Hepatocyte (in vitro differentiated cells): ENCODE measurements at places on chromosomes 2 and 18. TPM values are rescaled to one million over a fixed set of nuclear protein-coding genes. Genes with fewer than 3 reads are reported as not detected.
A peak's percentile ranks its signal among the peaks of the same experiment; 100 is the strongest.

C2orf78 gene
- total RNA-seq: not detected in 2 replicates

SAG gene
- 0.47 TPM in 1 of 2 replicates, not detected in the other for total RNA-seq

TYW5 gene
- total RNA-seq: 10.1 and 14.6 TPM in 2 replicates

HTR2B gene
- total RNA-seq: 0.73 and 0.80 TPM in 2 replicates

GKN2 gene
- total RNA-seq: not detected in 2 replicates

PTCD3 gene
- 78.6 and 92.1 TPM in 2 replicates for total RNA-seq

CYS1 gene
- 1.6 and 2.9 TPM in 2 replicates for total RNA-seq

GPR35 gene
- 14.7 and 17.3 TPM in 2 replicates for total RNA-seq

IGFBP2 gene
- total RNA-seq: 163 and 231 TPM in 2 replicates

DNA sequence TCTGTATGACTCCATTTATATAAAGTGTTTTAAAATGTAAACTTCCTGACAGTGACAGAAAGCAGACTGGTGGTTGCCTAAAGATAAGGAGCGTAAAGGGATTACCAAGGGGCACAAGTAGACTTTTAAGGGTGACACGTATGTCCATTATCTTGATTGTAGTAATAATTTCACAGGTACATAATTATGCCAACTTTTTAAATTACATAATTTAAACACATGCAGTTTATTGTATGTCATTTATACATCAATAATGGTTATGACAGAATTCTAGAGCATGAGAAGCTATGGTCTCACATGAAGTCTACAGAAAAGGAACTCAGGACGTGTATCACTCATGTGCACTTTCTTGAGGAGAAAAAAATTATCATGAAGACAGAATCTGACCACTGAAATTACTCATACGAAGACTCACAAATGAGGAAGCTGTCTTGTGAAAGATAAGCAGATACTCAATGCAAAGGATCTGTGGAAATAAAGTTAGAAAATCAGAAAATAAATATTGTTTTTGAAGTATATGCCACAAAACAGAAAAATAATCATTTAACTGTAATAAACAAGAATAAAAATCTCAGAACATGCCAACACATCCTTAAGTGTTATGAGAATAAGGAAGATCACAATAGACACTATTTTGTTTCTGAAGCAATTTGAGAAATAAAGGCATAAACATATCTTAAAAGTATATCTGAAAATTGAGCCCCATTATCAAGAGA is 84.4 kb downstream of the TMEM131 start:
- H3K27ac ChIP-seq: no peak overlapping the region
- no peak overlapping the region for H3K4me3 ChIP-seq
- H3K27me3 ChIP-seq: no peaks in the 10 kb centered on the region
- no peak for DNase-seq
- no peaks in the 10 kb centered on the region for H3K36me3 ChIP-seq

DNA sequence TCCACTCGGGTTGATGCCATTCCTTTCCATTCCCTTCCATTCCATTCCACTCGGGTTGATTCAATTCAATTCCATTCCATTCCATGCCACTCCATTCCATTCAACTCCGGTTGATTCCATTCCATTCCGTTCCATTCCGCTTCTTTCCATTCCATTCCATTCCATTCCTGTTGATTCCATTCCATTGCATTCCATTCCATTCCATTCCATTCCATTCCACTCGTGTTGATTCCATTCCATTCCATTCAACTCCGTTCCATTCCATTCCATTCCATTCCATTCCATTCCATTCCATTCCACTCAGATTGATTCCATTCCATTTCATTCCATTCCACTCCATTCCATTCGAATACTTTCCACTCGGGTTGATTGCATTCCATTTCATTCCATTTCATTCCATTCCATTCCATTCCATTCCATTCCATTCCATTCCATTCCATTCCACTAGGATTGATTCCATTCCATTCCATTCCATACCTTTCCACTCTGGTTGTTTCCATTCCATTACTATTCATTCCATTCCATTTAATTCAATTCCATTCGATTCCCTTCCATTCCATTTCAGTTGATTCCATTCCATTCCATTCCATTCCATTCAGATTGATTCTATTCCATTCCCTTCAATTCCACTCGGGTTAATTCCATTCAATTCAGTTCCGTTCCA is 1141.8 kb downstream of the RPIA start:
- no peaks in the 10 kb centered on the region for H3K36me3 ChIP-seq
- H3K4me3 ChIP-seq: no peak overlapping the region

DNA sequence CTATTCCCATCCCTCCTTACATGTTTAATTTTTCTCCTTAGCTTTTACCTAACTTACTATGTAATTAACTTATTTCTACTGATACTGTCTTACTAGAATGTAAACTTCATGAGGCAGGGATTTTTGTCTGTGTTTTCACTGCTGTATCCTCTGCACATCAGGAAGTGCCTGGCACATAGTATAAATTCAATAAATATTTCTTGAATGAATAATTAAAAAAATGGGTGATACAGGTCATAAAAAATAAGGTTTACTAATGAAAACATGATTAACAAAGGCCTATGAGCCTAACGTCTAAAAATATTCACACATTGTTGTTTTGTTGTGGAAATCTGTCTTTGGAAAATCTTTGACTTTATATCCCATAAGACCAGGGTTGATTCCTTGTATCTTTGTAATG is 4.5 kb downstream of the RBKS start:
- no peak overlapping the region for H3K4me3 ChIP-seq
- no peak for DNase-seq
- H3K27ac ChIP-seq: no peak overlapping the region
- H3K27me3 ChIP-seq: no peaks in the 10 kb centered on the region

DNA sequence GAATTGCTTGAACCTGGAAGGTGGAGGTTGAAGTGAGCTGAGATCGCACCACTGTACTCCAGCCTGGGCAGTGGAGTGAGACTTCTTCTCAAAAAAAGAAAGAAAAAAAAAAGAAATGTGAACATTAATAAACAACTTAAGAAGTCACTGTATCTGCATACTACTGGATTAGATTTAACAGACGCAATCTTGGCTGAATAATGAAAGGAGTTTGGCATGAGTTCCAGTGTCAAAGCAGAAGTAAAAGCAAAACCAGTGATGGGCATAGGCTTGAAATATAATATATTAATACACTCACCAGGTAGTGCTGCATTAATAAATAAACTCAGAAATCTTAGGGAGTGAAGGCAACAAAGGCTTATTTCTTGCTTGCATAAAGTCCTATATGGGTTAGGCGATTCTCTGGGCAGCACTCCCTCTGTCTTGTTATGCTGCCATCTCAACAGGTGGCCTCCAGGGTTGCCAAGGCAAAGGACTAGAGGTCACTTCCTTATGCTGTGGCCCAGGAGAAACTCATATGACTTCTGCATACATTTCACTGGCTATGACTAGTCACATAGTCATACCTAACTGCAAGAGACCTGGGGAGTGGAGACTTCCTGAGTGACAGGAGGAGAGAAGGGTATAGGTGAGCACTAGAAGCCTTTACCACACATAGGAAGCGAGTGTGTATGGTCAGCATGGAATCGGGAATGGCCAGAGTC is 296.2 kb upstream of the SPRED2 start:
- no peak for DNase-seq
- H3K4me3 ChIP-seq: no peak overlapping the region
- H3K36me3 ChIP-seq: no peaks in the 10 kb centered on the region
- H3K4me1 ChIP-seq: no peaks in the 10 kb centered on the region

DNA sequence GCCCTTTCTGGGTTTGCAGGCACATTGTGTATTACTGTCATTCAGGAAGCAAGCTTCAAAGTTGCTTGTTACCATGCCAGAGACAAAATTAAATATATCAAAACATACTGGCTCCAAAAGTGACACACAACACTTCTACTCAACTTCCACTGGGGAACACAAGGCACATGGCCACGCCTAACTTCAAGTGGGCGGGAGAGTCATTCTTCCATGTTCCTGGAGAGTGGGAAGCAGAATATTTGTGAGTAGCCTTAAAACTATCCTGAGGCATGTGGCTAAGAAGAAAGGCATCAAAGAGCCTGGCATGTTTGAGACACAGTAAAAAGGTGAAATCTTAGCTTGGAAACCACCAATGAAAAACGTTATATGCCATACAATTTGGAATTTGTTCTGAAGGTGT is 90.5 kb upstream of the TACR1 start:
- no peaks in the 10 kb centered on the region for H3K36me3 ChIP-seq
- H3K4me1 ChIP-seq: peaks cover 6% of the 10 kb centered on the region
- H3K27me3 ChIP-seq: no peaks in the 10 kb centered on the region
- DNase-seq: no peak
- H3K27ac ChIP-seq: no peak overlapping the region
- no peak overlapping the region for H3K4me3 ChIP-seq

DNA sequence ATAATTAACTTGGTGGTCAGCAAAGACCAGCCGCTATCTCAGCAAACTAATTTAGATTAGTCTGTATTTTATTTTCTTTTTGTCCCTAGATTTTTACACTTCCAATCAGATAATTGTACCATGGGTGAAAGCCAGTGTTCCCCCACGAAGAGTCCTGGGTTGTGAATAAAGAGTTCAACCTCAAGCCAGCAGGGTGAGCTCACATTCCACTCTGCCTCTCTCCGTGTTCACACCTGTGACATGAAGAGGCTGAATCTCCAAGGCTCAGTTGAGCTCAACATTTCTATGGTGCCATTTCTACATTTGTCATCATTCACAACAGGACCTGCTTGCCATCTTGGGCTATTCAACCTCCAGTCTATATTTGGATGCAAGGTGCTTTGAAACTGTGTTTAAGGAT is 771.5 kb downstream of the GALR1 start:
- H3K4me3 ChIP-seq: no peak overlapping the region
- no peaks in the 10 kb centered on the region for H3K4me1 ChIP-seq

GRCh38 chr2:172623249-172623965 is 67.5 kb downstream of the PDK1 start:
- H3K27me3 ChIP-seq: no peaks in the 10 kb centered on the region
- H3K4me1 ChIP-seq: no peaks in the 10 kb centered on the region
- no peak overlapping the region for H3K27ac ChIP-seq
- H3K4me3 ChIP-seq: no peak overlapping the region
- DNase-seq: no peak

GRCh38 chr18:52451256-52451655 is 111.3 kb downstream of the DCC start:
- no peak overlapping the region for H3K4me3 ChIP-seq
- H3K27ac ChIP-seq: no peak overlapping the region
- DNase-seq: no peak
- no peaks in the 10 kb centered on the region for H3K36me3 ChIP-seq

- H3K27ac ChIP-seq: no peak overlapping the region
- no peak overlapping the region for H3K4me3 ChIP-seq
- no peak for DNase-seq
- no peaks in the 10 kb centered on the region for H3K27me3 ChIP-seq
- H3K4me1 ChIP-seq: peaks cover 10% of the 10 kb centered on the region
Measured at GRCh38 chr2:96773922-96774321, 13.2 kb downstream of the CNNM4 start.

GRCh38 chr18:13992826-13993540 is 77.6 kb upstream of the MC2R start:
- no peak overlapping the region for H3K27ac ChIP-seq
- H3K27me3 ChIP-seq: no peaks in the 10 kb centered on the region

DNA sequence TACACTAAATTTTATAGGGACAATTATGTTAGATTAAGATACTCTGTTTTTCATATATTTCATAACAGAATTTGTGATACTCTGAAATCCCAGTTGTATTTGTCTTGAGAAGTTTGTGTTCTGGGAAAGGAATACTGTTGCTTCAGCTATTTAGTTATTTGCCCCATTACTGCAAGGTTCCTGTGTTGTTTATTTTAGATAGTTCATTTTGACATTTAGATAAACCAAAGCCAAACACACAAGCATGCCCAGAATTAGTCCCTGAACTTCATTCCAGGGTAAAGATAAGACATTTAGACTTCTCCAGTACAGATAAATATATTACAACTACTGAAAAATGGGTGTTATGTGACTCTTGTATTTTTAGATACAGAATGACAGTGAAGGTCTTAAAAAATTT is 74.7 kb downstream of the BMPR2 start:
- H3K27ac ChIP-seq: no peak overlapping the region
- no peaks in the 10 kb centered on the region for H3K27me3 ChIP-seq
- DNase-seq: no peak
- H3K36me3 ChIP-seq: no peaks in the 10 kb centered on the region

DNA sequence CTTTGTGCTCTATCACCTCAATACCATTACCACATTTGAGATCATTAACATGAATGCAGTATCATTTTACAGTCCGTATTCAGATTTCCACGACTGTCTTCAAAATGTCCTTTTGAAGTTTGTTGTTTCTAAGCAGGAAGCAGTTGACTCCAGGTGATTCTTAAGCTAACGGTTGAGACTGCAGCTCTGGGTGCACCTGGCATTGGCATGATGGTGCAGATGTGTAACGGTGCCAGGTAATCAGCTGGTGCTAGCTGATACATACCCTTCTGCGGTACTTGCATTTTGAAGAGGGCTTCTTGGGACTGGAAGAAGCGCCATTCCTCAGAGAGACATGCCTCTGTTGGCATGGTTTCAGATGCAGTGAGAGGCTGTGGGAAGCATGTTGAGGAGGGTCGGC is 19.5 kb downstream of the SIGLEC15 start:
- H3K36me3 ChIP-seq: no peaks in the 10 kb centered on the region
- H3K4me3 ChIP-seq: no peak overlapping the region
- peaks cover 4% of the 10 kb centered on the region for H3K4me1 ChIP-seq

GRCh38 chr2:8389431-8390108 is 292.3 kb upstream of the ID2 start:
- no peaks in the 10 kb centered on the region for H3K36me3 ChIP-seq
- DNase-seq: peak; percentile 29
- H3K4me3 ChIP-seq: no peak overlapping the region
- H3K27ac ChIP-seq: peak overlapping the region; percentile 75
- peaks cover 8% of the 10 kb centered on the region for H3K4me1 ChIP-seq
- no peaks in the 10 kb centered on the region for H3K27me3 ChIP-seq

- DNase-seq: no peak
- H3K36me3 ChIP-seq: no peaks in the 10 kb centered on the region
- H3K27me3 ChIP-seq: no peaks in the 10 kb centered on the region
- no peak overlapping the region for H3K27ac ChIP-seq
- no peak overlapping the region for H3K4me3 ChIP-seq
Measured at GRCh38 chr2:134081238-134081938, 172.5 kb upstream of the MGAT5 start.

- no peaks in the 10 kb centered on the region for H3K4me1 ChIP-seq
- H3K27me3 ChIP-seq: no peaks in the 10 kb centered on the region
- no peak overlapping the region for H3K27ac ChIP-seq
- H3K4me3 ChIP-seq: no peak overlapping the region
- no peak for DNase-seq
Measured at GRCh38 chr2:133360882-133361281, 207.4 kb downstream of the NCKAP5 start.

GRCh38 chr18:79801641-79802040 is 3.9 kb downstream of the KCNG2 start:
- no peak overlapping the region for H3K4me3 ChIP-seq
- no peaks in the 10 kb centered on the region for H3K36me3 ChIP-seq
- no peak for DNase-seq
- H3K27ac ChIP-seq: no peak overlapping the region

- no peaks in the 10 kb centered on the region for H3K27me3 ChIP-seq
- peaks cover 12% of the 10 kb centered on the region for H3K4me1 ChIP-seq
- H3K36me3 ChIP-seq: no peaks in the 10 kb centered on the region
- DNase-seq: no peak
Measured at GRCh38 chr18:3442919-3443318, 7.1 kb upstream of the TGIF1 start.

- H3K27me3 ChIP-seq: no peaks in the 10 kb centered on the region
- H3K4me1 ChIP-seq: peaks cover 6% of the 10 kb centered on the region
- H3K4me3 ChIP-seq: no peak overlapping the region
Measured at GRCh38 chr18:64037812-64038414, 68.0 kb downstream of the SERPINB8 start.
